Psoas muscle (tissue), 8 donors: ENCODE measurements at places on chromosomes 5 and 9. TPM values are rescaled to one million over a fixed set of nuclear protein-coding genes. Genes with fewer than 3 reads are reported as not detected.

NEUROG1 gene
- total RNA-seq = not detected

CATSPER3 gene
- total RNA-seq = 0.79 TPM

OBP2A gene
- total RNA-seq = not detected

SUSD3 gene
- total RNA-seq = 0.54 TPM

CCDC192 gene
- total RNA-seq = 1.2 TPM

TEK gene
- 5.7 TPM for total RNA-seq

FBXL7 gene
- 1.6 TPM for total RNA-seq

KLHL9 gene
- total RNA-seq = 8.3 TPM

GRCh38 chr9:128144239-128145181, 4.7 kb upstream of the LCN2 start:
- peak; percentile 26 for DNase-seq

DNA sequence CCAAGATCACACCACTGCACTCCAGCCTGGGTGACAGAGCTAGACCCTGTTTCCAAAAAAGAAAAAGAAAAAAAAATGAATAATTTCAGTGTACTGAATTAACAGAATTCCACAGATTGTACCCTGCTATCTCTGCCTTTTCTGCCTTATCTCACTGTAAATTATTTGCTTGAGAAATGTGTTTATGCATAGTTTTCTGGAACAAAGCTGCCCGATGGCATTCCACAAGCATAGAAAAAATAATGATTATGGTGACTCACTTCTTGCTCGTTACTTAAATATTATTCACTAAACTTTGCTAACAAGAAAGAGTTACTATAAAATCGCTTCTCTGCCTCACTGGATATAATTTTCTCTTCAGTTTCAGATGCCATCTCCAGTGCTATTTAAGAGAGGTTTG, 88.7 kb upstream of the FAM169A start:
- no peak for DNase-seq

- DNase-seq = no peak
Measured at GRCh38 chr9:36191290-36191645, 547 bp downstream of the CLTA start.

- DNase-seq = no peak
Measured at GRCh38 chr5:76960004-76960625, 7.3 kb downstream of the CRHBP start.

- DNase-seq = no peak
Measured at GRCh38 chr9:76267284-76267652, 127.0 kb downstream of the RFK start.

DNA sequence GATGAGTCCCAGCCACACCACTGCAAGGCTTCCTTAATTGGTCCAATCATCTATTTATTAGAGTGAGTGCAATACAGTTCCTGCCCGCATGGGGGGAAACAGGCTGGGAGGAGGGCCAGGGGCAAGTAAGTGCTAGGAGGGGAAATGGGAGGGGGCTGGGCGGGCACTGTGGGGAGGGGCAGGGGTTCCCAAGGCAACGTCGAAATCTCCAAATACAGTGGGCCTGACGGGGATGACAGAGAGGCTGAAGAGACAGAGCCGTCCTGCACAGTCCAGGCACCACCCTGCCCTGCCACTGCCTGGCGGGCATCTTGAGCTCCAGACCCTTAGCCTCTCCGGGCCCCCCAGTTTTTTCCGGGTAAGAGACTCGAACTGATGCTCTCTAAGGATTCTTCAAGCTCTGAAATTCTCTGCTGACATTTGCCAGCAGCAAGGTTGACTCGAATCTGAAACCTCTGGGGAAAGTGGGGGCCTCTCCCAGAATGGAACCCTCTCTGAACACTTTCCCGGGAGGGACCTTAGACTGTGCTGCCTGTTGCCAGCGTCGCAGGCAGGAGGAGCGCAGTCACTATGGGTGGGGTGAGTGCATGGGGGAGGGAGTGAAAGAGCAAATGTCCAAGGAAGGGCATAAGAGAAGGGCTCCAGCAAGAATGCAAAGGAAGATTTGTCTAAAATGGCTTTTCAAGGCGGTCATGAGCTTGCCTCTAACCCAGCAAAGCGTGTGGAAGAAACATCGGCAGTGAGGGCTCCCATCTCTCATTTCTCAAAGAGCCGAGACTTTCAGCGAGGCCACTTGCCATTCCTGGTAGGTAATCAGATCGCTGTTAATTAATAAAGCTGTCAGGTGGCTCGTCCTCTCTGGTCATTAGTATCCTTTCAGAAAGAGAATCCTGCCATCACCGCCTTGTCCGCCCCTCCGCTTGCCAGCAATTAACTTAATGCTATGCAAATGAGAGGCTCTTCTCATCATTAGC, 99.0 kb downstream of the GTF3C4 start:
- DNase-seq = peak; percentile 45

DNA sequence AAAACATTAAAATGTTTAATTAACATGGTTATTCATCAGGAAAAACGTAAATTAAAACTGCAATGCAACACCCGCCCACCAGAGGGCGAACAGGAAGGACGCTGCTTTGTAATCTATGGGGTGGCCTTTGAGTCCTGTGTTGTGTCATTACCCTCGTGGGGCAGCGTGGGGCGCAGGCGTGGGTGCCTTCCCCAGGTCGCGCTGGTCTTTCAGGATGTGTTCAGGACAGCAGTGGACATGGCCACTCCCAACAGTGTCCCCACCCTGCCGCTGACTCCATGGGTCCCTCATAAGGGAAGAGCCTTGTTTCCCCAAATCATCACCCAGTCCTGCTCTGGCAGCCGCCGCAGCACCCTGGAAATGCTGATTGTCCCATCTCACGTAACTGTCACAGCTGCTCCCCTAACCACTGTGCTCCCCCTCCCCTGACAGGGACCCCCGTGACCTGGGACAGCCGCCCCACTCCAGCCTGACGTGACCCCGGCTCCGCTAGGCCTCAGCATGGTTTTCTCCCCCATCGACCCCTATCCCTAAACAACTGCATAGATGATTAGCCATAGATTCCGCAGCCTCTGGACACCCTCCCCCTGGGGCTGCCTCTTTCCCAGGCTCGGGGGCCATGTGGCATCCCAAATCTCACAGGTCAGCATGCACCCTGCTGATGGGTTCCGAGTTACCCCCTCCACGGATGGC, 36.4 kb downstream of the GLT6D1 start:
- no peak for DNase-seq

GRCh38 chr9:112655668-112656067, 62.2 kb downstream of the INIP start:
- DNase-seq = no peak

GRCh38 chr5:80223561-80223960, 32.3 kb downstream of the SERINC5 start:
- DNase-seq = no peak

DNA sequence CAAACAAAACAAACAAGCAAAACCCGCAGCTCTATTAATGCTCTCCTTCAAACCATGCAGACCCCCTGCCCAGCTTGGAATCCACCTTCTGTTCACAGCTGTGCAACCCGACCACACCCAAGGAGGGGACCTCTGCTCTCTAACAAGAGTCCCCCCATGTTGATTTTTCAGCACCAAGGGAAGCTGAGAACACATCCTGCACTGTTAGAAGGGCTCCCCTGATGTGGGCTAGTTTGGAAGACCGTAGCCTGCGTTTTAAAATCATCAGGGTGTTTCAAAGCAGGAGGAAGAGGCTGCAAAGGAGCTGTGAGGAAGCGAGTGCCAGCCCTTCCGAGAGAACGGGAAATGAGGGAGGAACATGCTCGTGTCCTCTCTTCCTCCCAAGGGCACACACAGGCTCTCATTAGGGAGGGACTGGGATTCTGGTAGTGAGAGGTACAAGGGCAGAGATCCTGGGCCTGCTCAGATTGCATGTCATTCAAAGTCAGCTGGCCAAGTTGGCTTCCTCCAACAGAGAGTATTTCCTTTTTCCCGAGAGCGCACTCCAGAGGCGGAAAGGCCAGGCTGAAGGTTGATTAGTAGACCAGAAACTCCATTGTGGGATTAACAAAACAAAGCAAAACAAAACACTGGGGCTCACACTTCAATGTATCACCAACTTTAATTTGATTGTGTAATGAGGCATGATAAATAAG, 185.9 kb downstream of the SEMA6A start:
- DNase-seq = no peak

- no peak for DNase-seq
Measured at GRCh38 chr5:126138281-126138931, 284.8 kb upstream of the GRAMD2B start.

GRCh38 chr5:66171349-66172344, 27.5 kb downstream of the SREK1 start:
- DNase-seq = no peak

DNA sequence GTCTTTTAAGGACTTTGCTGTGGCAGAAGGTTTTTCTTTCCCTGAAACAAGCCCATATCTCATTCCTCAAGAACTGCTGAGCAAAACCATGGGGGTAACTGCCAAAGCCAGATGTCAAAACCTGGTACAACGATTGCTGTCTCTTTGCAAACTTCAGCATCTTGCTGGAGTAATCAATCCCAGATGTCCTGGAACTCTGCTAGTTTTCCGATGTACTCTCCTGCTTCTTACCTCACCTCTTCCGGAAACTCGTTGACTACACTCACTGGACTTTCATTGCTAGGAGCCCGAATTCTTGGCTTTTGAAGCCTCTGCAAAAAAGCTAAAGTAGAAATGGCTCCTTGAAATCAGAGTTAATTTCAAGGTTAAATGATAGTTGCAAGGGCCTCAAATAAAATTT, 23.3 kb downstream of the RAD1 start:
- DNase-seq = no peak

- peak; percentile 92 for DNase-seq
Measured at GRCh38 chr5:150625164-150625535, 15.3 kb upstream of the SYNPO start.

DNA sequence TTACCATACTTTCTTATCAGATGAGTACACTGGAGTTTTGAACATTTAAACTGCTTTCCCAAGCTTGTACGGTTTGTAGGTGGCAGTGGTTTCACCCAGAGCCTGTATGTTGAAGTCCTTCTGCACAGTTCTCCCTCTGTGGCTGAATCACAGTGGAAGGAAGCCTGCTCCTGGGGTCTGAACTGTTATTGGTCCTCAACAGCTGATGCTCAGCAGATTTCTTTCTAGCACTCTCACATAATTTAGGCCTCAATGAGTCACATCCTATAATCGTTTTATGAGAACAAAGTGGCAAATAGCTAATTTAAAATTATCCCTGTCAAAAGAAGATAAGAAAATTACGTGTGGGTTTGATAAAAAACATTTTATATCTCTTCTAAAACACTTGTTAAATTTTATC, 229.7 kb downstream of the TLE4 start:
- no peak for DNase-seq

DNA sequence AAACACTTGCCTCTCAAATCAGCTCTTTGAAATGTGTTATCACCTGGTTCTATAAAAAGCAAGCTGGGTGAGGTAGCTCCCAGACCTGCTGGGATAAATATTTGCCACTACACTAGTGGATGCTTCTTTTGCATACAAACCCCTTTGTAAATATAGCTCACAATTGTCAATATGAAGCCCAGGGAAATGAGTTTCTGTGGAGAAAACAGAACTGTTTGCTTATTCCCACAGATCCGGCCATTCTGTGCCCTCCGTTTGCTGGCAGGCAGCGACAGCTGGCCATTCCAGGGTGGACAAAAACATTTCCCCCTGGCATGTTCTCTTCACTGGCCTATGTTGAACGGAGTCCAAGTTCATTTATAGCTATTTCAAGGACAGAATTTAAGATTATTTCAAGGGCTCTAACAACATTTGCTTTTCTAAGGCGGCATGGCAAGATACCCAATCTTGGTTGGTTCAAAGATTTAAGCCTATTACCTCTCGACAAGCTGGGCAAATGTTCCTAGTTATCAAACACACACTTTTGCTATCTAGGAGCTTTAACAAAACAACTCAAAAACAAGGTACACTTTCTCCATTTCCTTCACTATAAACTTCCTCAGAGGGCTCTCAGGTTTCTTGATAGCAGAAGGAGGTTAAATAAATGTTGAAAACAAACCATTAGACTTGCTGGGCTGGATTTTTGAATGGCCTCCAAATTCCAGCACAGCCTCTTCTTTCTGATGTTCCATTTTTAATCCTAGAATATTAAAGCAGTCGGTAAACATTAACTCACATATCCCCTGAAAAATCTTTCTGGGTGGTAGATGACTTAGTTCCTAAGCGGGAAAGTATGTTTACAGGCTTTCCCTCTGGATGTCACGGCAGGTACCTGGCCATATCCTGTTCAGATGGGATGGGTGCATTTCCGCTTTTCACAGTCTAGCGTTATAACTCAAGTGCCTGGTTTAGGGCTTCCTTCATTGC, 332.3 kb downstream of the PLK2 start:
- no peak for DNase-seq

DNA sequence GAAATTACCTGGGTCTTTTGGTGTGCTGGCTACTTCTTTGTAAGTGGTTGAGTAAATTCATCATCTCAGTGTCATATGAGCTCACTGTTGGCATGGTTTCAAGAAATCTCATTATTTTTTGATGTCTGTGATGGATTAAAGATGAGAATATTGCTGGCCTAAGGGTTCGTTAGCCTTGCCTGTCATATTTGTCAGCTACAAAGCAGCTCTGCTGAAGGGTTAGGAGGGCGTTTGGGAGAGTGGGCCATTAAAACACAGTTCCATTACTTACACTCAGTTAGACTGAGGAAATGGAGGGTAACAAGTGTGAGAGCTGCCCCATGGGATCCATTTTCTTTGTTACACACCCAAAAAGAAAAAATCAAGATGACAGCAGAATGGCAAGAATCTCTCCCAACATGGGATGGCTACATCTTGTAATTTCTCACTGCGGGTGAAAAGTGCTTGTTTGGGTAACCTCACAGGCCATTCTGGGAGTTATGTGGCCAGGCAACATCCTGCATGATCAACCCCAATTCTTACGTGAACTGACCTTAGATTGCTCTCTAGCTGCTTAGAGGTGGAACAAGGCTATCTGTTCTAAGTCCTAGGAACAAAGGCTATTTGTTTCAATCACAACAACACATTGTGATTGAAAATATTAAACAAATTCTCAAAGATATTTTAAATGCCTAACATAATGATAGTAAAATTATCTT, 609.5 kb upstream of the RGMB start:
- DNase-seq = no peak

- DNase-seq = no peak
Measured at GRCh38 chr5:137566118-137566541, 67.0 kb upstream of the SPOCK1 start.

- DNase-seq = no peak
Measured at GRCh38 chr5:79193643-79194042, 42.3 kb upstream of the JMY start.

GRCh38 chr9:14312719-14313377, 1.1 kb downstream of the NFIB start:
- DNase-seq = peak; percentile 39

- DNase-seq = no peak
Measured at GRCh38 chr5:124885490-124885889, 139.1 kb upstream of the ZNF608 start.

- no peak for DNase-seq
Measured at GRCh38 chr9:114237781-114238180, 82.4 kb downstream of the COL27A1 start.
